ENCODE measurements at places on chromosomes 7 and 10.
A peak's percentile ranks its signal among the peaks of the same experiment; 100 is the strongest.

- DNase-seq = no peak
These were observed 21.1 kb downstream of the CUL1 start for GRCh38 chr7:148719753-148720152.

GRCh38 chr7:123612024-123612423, 10.4 kb downstream of the ASB15 start:
- no peak for DNase-seq

- peak; percentile 42 for DNase-seq
These were observed 114.6 kb upstream of the SFMBT2 start for GRCh38 chr10:7525314-7526016.

DNA sequence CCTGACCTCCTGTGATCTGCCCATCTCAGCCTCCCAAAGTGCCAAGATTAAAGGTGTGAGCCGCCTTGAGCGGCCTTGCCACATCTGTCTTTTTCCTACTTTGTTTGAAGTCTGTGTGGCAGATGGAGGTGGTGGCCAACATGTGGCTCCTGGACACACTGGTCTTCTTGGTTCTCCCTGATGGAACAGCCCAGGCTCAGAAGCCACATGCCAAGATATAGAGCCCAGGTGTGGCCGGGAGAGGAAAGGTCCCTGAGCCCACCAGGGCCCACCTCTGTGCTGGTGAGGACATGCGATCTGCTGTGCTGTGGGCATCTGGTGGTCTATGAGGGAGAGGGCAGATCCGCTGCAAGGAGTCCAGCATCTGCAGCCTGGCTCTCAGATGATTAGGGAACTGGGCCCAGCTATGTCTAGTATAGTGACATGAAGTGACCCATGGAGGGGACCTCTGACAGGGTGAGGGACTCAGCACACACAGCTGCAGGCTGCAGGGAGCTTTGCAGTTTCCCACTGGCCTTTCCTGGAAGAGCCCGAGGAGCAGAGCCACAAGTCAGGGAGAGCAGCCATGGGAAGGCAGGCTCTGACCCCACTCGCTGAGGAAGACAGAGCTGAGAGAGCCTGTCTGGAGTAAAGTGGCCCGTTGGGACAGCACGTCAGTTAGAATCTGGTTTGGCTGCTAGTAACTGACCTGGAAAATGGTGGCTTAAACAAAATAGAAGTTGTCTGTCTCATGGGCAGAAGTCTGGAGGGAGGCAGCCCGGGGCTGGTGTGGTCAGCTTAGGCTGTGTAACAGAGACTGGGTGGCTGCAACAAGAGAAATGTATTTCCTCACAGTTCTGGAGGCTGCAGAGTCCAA, 25.9 kb downstream of the ADCY1 start:
- DNase-seq = no peak

GRCh38 chr7:135728136-135728669, at the start of gene SLC13A4:
Gene SLC13A4, minus strand, starts transcription at chr7:135728186. Its CDS starts 690 bp downstream, at chr7:135727496.
- DNase-seq = no peak

- no peak for DNase-seq
These were observed 48.4 kb upstream of the BTRC start for GRCh38 chr10:101305320-101306241.

GRCh38 chr7:18287482-18287881, 208.1 kb upstream of the HDAC9 start:
- no peak for DNase-seq

DNA sequence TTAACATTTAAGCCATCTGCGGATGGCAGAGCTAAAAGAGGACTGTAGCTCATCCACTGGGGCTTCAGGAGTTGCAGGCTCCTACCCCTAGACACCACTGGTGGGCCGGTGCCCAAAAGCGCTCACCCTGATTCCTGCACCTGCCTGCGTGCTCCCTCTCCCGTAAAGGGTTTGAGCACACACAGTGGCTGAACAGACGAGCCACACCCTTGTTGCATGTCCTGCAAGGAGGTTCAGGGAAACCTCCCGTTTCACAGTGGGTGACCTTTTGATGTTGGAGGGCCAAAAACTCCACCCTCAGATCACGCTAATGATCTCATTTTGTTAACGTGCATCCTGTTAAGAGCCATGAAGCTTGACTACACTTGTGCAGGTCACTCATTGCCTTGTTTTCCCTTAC, 37.9 kb downstream of the SYPL1 start:
- no peak for DNase-seq

GRCh38 chr10:126944191-126944590, 39.0 kb downstream of the DOCK1 start:
- DNase-seq = no peak

DNA sequence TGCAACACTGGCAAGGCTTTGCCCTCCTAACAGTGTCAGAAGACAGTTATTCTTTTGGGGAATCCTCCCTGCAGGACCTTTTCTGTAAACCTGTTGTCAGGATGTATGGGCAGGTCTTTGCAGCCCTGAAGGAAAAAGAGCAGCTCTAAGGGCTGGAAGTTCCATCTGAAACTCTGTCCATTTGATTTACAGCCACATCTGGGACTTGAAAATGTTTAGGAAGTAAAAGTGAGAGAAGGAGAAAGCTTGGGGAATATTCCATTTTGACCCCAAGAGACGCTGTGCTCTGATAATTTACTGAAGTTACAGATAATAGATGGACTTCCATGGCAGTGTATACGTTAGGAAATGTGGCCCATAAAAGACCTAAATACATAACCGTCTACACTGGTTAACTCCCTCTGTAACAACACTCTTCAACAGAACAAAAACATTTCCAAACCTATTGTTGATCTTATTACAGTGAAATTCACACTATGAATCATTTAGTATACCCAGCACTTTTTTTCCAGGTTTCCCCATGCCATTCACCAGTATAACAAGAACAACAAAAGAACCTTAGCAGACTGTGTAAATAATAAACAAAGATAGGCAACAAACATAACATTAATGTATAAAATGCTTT, 89.1 kb downstream of the KIAA1549 start:
- no peak for DNase-seq
